ENCODE measurements at places on chromosomes 6 and 20.
A peak's percentile ranks its signal among the peaks of the same experiment; 100 is the strongest.

DNA sequence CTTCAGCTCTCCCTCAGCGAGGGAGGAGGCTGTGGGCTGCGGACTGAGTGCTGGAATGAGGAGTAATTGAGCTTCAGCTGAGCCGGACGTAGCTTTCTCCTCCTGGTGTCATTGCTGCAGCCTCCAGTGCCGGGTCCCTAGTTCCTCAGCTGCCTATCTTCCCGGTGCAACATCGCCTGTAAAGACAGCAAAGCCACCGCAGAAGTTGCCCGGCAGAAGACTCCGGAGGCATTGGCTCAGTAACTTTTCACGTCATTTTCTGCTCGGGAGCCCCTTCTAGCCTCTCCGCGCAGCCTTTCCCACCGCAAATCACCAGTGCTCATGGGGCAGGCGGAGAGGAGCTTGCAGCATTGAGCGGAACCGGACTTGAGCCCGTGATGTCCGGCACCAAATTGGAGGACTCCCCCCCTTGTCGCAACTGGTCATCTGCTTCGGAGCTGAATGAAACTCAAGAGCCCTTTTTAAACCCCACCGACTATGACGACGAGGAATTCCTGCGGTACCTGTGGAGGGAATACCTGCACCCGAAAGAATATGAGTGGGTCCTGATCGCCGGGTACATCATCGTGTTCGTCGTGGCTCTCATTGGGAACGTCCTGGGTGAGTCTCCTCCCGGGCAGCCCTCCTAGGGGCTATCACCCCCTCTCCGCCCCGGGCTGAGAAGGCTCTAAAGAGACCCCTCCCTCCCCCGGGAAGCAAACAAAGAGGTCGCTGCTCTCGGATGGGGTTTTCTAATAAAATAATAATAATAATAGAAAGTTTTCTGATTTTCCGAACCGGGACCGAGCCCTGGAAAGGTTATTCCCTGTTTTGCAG is at the start of gene HCRTR2:
Gene HCRTR2 (plus strand): TSS at position 305 of the 816 bp plus-strand sequence. CDS start 73 bp downstream, at position 378.
- no peak for DNase-seq

DNA sequence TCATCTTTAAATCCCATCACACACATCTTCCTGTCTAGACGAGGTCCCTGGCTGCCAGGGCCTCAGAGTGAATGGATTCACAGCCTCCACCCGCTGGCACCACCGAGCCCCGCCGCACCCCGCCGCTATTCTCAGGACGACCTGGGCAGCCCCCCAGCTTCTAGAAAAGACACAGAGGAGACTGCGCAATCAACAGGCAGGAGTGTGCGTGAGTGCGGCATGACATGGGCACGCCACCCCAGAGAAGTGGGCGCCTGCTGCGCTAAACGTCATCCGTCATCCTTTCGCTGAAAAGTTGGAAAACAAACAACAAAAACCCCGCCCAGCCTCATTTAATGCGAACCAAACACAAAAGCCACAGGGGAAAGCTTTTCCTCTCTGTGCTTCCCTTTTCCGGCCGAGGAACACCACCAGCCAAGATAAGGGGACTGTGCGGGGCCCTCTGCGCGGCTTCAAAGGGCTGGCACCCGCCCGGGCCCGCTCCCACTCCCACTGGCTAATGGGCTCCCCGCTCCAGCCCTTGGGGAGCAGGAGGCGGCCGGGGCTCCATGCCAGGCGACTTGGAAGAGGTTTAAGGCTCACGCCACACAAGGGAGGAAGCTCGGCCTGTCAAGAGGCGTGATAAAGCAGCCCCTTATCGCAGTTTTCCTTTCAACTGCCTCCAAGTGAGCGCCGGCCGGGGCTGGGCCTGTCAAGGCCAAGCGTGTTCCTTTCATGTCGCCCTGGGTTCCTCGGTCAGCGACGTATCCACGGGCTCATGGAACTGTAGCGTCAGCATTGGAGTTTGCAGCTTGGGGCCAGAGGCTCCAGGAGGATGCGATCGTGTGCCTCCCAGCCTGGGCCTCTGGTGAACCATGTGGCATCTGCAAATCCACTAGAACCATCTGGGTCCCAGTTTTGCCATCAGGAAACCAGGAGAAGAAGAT is 50.1 kb downstream of the NFATC2 start:
- no peak for DNase-seq

DNA sequence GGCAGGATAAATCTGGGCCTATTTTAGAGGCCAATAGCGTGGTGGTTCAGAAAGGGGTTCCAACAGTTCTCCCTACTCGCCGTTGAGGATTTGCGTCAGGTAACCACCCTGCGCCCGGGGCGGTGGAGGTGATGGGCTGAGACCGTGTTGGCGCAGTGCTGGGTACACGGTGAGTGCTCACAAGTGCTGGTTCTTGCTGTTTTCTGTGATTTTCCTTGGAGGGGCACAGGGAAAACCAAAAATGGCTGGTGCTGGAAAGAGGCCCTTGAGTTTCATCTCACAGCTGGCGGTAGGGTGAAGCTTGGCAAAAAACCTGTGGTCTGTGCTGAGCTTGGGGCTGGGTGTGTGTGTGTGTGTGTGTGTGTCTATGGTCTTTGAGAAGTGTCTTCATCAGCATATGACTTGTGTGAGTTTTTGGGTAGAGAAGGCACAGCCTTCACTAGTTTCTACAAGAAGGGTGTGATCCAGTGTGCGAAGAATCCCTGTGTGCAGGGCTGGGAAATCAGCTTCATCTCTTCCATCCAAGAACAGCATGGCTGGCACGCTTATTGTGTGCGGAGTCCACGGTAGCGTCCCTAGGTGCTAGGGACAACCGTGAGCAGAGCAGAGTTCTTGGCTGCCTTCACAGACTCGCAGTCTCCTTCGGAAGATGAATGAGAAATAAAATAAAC is 35.3 kb upstream of the SCRT2 start:
- no peak for DNase-seq

GRCh38 chr20:60430516-60431001 is 472.3 kb downstream of the CDH26 start:
- DNase-seq, result no peak

DNA sequence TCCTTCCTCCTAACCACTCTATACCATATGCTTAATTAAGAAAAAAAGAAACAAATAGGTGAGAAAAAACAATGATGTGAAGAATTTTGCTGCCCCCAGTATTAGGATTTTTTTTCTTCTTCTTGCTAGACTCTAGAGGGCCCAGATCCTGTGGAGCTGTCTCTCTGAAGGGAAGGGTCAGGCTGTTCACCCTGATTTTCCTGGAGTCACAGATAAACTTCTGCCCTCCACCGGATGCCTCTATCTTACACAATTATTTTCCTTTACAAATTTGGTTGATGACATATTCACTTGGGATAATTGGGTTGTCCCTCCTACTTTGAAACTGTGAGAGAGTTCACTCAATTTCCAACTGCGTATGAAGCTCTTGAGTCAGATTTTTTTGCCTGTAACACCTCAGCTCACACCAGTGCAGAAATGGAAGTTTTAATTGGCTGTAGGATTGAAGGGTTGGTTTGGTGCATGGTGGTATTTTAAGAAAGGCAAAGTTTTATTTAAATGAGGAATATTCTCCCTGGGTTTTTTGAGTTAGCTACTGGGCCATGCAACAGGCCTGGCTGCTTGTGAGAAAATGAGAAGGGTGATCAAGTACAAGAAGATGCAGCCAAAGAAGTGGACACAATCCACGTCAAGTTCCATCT is 73.7 kb upstream of the ESR1 start:
- no peak for DNase-seq

DNA sequence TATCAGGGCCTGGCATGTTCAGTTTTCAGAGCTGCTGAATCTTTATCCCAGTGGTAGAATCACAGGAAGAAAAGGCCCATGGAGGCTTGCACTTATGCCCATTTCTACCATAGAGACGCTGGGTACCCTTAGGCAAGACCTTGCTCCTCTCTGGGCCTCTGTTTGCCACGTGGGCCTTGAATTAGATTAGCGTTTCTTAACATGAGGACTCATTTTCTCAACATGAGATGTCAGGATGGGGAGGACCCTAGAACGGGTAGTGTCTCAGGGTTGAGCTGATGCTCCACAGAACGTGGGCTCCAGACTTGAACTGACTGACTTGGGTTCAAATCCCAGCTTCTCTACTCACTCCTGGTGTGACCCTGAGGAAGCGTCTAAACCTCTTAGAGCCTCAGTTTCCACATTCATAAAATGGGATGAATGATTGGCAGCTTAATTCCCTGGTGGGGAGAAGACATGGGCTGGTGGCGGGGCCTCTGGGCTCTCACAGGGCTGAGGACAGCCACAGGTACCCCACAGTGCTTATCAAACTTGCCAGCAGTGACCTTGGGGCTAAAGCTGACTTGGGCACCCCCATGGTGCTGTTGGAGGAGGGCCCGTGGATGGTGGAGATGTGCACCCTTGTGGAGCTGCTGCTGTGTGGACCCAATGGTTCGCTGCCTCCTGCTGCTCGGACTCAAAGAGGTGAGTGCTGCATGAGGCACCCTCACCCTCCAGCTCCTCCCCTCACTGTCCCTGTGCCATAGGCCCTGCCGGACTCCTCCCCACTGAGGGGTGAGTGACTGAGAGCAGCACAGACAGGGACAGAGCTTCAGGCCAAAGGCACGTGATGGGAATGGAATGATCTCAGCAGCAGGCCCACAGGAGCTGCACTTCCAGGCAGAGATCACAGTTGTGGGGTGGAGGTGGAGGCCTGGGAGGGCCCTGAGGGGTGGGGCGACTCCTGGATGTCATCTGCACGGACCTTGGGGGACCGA is 28.2 kb downstream of the SUN5 start:
- DNase-seq, result no peak

DNA sequence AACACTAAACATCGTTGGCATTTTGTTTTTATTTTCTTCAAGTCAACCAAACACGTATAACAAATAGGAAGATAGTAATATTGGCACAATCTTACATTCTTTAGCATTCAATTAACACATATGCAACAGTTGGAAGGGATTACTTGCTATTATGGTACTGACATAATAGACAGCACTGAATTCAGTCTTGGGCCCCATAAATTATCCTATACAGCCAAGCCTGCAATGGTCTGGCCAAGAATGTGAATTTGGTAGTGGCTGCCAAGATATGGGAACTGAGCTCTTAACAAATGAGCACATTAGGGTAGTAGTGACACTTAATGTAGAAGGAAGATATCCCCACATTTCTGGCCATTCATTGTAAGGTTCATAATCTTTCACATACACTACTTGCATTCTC is 44.8 kb upstream of the ARHGAP18 start:
- DNase-seq, result no peak

- DNase-seq, result no peak
Measured at GRCh38 chr20:24720957-24721356, 228.1 kb upstream of the CST7 start.

DNA sequence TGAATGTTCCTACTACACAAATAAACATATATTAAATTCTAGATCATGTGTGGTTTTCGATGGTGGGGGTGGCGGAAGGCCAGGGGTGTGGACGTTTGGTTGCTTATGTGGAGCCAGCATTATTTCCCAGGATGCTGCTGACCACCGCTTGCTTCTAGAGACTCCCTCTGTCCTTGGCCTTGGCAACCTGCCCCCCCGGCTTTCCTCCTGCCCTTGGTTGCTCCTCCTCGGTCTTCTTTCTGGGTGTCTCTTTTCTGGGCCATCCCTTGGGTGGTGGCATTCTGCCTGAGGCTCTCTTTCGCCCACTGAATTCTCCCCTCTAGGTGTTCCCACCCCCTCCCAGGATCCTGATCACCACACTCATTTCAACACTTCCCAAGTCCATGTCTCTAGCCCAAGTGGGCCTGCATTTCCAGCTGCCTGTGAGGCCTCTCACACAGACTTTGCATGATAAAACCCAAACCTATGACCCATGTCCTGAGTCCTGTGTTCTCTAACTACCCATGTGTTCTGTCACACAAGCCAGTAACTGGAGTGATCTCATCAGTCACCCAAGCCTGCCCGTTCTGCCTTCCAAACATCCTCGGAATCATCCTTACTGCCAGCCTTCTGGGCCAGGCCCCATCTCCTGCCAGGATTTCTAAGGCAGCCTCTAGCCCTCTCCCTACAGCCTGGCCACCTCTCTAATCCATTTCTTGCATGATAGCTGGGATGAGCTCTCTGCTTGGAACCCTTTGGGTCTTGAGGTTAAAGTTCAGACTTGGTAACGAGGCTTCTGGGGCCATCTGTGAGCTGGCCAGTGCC is 71.2 kb downstream of the CDS2 start:
- no peak for DNase-seq

- peak; percentile 52 for DNase-seq
Measured at GRCh38 chr6:137823826-137824555, 43.1 kb upstream of the TNFAIP3 start.

GRCh38 chr6:150813993-150814359 is 51.5 kb upstream of the MTHFD1L start:
- no peak for DNase-seq

- DNase-seq, result no peak
Measured at GRCh38 chr6:108566406-108566805, 5.7 kb downstream of the FOXO3 start.

- DNase-seq, result no peak
Measured at GRCh38 chr20:17419479-17420041, 111.6 kb downstream of the BFSP1 start.

DNA sequence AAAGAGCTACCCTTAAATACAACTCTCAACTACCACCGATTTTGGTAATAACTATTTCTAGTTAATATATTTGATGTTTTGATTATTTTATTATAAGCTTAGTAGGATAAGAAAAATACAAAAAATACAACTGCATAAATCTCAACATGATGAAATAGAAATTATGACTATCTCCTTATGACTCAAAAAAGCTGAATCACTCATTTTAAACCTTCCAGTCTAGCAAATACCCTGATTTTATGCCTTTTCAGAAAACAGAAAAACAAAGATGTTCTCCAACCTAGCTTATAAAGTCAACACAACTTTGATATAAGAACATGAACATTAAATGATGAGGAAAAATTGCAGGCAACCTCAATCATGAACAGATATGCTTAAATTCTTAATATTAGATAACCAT is 40.2 kb upstream of the DSE start:
- no peak for DNase-seq

DNA sequence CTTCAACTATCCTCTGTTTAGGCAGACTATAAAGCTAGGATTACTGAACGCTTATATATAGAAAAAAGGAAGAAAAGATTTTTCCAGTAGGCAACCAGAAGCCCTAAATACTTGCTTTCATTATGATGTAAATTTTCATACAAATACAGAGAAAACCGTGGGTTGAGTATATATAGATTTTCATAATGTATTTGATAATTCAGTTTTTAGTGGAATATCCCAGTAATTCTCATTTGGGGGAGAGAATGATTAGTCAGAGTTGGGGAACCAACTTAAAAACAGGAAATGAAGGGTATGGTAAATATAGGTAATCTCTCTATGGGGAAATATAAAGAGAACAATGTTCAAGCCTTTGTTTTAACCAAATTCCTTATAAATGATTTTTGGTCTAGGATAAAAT is 154.0 kb upstream of the CITED2 start:
- no peak for DNase-seq
